ENCODE measurements at places on chromosomes 2 and 18.

DNA sequence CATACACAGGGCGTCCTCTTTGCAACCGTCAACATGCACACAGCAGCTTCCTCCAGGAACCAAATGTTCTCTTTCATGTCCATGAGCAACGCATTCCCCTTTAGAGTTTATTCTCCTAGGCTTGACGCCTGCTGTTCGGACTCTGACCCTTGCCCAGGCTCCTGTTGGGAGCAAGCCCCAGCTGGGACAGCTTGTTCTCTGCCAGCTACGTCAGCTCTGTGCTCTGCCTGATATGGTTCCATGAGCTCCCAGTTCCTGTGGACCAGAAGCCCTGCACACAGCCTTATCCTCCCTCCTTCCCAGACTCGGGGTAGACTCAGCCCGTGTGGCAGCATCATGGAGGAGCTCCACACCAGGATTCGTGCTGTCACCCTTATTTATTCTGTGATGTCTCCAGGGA, 253.1 kb upstream of the PXDN start:
- DNase-seq, result no peak

DNA sequence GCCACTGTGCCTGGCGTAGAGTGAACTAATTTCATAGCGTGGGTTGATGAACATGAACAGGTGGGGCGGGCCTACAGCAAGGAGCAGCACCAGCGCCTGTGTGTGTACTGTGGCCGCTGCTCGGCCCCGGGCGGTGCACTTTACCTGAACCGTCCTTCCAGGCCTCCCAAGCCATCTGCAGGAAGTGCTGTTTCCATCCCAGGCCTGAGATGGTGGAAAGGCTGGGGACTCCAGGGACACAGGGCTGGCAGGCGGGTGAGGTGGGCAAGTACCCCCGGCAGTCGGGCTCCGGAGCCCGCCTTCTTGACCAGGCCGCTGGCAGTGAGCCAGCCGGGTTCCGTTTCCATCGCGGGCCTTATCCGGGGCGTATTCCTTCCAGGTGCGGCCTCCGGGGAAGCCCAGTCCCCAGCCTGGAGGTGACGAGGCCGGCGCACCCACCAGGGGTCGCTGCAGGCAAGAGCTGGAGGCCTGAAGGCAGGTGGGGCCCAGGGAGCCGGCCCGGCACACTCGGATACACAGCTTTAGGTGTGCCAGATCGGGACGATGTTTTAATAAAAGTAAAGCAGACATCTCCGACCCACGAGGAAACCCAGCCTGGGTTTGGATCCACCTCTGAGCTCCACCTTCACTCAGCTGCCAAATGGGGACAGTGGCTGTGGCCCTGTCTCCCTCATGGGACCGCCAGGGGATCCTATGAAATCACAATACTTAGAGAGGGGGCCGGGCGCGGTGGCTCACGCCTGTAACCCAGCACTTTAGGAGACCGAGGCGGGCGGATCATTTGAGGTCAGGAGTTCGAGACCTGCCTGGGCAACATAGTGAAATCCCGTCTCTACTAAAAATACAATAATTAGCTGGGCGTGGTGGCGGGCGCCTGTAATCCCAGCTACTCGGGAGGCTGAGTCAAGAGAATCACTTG, 22.7 kb upstream of the PDIA6 start:
- peak; percentile 59 for DNase-seq

GRCh38 chr2:203533676-203534591, 1.2 kb downstream of the RAPH1 start:
- DNase-seq, result no peak

DNA sequence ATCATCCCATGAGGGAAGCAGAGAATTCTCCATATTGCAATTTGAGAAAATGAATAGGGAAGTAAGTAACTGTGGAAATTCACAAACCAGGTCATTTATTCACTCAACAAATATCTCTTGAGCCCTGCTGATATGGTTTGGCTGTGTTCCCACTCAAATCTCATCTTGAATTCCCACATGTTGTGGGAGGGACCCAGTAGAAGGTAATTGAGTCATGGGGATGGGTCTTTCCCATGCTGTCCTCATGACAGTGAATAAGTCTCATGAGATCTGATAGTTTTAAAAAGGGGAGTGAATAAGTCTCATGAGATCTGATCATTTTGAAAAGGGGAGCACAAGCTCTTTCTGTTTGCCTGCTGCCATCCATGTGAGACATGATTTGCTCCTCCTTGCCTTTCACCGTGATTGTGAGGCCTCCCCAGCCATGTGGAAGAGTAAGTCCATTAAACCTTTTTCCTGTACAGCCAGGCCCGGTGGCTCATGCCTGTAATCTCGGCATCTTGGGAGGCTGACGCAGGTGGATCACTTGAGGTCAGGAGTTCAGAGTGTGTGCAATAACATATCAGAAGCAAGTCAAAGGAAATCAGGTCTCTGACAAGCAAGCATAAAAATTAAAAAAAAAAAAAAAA, 193.2 kb downstream of the NDUFA10 start:
- DNase-seq, result no peak

DNA sequence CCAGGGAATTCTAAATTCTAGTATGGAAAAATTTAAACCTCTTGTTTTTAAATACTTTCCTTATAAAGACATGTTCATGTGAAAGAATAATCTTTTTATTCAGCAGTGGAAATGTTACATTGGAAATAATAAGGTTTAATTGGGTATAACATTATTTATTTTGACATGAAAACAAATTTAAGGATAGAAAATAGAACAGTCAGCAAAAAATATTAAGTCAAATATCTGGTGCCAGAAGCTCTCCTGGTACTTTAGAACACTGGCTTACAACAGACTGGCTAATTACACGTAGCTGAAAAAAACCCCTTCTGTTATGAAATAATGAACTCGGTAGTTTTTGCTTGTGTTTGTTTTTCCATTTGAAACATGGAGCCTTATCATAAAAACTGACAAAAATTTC, 447.9 kb downstream of the DSEL start:
- DNase-seq, result no peak

GRCh38 chr2:41914936-41915335, 132.9 kb upstream of the PKDCC start:
- DNase-seq, result no peak

- DNase-seq, result peak; percentile 28
Observed at GRCh38 chr18:70489986-70490933, 201.4 kb downstream of the SOCS6 start.

DNA sequence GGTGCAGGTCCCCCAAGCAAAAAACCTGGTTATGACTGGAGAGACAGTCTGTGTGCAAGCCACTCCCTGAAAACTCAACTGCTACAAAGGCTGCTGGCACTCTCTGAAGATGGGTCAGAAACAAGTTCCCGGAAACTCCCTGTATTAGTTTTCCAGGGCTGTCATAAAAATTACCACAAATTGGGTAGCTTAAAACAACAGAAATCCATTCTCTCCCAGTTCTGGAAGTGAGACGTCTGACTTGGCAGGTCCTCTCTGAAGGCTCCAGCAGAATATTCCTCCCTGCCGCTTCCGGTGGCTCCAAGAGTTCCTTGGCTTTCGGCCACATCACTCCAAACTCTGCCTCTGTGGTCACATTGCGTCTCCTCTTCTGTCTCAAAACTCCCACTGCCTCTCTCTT, 30.1 kb upstream of the SERPINE2 start:
- no peak for DNase-seq

DNA sequence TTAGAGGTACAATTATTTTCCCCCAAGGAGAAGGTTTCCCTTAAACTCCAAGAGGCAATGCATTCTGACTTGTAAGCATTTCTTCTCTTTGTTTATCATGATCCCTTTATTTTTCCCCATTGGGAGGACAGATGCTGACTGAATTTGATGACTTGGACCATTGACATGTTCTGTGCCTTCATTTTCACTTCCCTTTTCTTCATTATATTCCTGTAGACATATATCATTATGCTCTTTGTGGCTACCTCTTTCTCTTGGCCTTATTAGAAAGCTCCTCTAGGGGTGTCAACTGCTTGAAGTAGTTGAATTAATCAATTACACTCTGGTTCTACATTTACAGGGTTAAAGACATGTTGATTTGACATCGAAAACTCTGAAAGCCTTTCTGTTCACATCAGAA, 330.0 kb upstream of the DCC start:
- no peak for DNase-seq

DNA sequence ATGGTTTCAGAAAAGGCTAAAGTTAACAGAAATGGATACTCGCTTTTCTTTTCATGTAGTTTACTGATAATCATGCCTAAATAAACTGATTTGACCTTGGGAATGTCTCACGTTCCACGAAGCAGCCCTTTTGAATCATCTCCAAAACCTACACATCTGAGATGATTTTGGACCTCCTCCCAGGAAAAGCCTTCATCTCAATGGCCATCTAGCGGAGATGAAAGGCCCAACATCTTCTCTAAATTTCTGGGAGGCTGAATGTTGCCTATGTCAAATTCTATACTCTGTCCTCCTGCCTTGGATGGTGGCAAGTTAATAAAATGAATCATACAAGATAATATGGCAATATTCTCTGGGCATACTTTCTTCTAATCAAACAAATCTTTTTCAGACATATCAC, 448.5 kb downstream of the ZEB2 start:
- no peak for DNase-seq

- DNase-seq, result no peak
Observed at GRCh38 chr2:174395969-174396630, 570 bp downstream of the SCRN3 start.

DNA sequence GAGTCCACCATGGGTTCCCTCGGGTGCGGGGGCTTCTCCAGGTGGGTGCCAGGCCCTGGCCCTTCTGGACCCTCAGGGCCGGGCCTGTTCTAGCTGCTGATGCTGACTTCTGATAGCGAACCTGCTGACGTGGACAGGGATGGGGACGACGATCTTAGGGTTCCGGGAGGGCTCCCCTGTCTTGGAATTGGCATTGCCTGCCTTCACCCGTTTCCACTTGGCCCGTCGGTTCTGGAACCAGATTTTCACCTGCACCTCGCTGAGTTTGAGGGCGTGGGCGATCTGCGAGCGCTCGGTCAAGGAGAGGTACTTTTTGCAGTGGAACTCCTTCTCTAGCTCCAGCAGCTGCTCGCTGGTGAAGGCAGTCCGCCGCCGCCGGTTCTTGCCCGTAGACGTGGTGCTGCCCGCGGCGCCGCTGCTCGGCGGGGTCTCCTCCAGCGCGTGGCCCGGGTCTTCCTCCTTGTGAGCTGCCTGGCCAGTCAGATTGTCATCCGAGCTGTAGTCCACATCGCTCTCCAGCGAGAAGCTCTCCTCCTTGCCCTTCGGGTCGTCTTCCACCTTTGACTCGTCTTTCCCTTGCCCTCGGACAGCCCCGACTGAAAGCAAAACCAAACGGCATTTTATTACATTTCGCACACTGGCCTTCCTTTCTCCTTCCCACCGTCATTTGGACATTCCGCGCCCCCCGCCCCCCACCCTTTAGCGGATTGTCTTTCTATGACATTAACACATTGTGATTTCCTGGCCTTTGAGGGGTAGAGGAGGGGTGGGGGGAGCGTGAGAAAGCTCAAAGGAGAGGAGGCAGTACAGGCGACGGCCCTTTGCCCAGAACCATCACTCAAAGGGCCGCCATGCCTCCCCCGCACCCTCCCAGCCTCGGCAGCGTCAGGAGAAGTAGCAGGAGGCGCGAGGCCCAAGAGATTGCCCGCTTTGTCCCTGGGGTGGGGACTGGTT, 2.1 kb downstream of the GBX2 start:
- DNase-seq, result no peak

- DNase-seq, result no peak
Observed at GRCh38 chr18:35376393-35376741, 770 bp downstream of the ZNF396 start.

GRCh38 chr2:179561702-179562101, 297.1 kb upstream of the SESTD1 start:
- no peak for DNase-seq

- no peak for DNase-seq
Observed at GRCh38 chr2:64593035-64593655, 60.6 kb downstream of the SERTAD2 start.

- DNase-seq, result no peak
Observed at GRCh38 chr18:78717051-78717765, 262.4 kb upstream of the SALL3 start.

GRCh38 chr2:4357121-4357520, 653.7 kb downstream of the DCDC2C start:
- no peak for DNase-seq

DNA sequence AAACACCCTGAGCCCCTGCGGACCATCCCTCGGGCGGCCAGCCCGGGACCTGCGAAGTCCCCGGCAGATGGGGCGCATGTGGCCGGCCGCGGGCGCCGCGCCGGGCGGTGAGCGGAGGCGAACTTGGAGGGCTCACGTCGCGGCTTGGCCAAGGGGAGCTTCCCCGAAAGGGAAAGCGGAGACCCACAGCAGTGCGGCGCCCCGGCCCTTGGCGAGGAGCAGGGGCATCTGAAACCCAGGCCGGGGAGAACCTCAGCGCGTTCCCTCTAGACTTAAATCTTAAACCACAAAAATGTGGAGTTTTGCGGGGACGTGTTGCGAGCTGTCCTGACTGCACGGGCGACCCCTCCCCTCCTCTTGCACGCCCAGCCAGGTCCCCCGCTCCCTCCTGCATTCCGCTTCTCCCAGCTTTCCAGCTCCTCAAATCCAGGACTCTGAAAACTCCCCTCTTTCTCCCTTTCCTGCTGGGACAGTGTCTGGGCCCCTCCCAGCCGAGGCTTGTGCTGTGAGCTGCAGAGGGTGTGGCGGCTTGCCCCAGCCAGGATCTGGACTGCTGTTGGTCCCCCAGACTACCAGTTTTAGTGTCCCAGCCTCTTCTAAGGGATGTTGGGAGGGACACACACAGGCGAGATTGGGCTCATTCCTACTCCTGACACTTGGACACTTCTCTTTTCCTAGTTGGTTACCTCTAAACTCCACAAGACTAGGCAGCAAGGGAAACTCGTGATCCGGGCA, 1.3 kb downstream of the FMNL2 start:
- peak; percentile 41 for DNase-seq

DNA sequence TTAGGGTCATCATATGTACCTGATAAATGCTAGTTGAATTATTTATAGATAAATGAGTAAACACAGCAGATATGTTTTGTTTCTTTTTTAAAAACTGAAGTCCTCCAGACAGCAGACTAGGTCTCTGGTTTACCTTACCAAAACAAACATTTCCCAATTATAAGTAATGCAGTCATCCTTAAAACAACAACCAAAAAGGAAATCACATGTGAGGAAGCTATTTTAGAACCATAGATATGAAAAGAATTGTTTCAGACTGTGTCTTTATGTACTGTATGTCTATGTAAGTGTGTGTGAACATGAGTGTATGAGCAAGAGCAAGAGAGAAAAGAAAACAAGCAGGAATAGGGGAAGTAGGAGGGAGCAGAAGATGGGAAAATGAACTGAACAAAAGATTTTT, 441.0 kb downstream of the CPS1 start:
- DNase-seq, result no peak

GRCh38 chr18:60506190-60506589, 133.6 kb upstream of the MC4R start:
- no peak for DNase-seq

DNA sequence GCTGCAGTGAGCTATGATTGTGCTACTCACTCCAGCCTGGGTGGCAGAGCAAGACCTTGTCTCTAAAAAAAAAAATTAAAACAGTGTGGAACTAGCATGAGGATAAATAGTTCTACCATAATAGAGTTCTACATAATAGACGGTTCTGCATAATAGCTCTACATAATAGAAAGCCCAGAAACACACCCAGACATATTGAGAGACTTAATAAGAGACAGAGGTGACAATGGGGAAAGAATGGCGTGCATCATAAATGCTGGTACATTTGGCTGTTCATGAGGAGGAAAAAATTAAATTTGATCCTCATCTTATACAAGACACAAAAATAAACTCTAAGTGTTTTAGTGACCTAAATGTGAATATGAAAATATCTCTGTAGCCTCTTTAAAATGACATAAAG, 58.5 kb downstream of the PTRHD1 start:
- DNase-seq, result no peak

All from prostate gland (tissue), 2 donors.